ENCODE measurements at places on chromosomes 11 and 22.

DNA sequence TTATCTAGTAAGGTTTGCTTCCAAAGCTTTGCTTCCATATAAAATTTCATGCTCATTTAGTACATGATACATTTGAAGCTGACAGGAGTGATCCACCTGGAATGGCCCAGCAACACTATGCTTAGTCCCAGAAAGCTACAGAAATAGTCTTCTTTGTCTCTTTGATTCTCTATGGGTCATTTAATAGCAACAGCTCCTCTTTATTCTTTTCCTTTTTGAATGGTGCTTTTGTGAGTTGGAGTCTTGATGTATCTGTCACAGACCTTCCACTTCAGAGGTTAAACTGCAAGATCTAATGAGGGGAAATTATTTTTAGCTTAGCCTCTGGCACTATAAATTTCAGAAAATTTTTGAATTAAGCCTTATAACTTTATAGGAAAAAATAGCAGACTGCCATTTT lies 509.5 kb downstream of the KCNA4 start:
- no peak for DNase-seq

GRCh38 chr11:113376156-113376555 lies 11.4 kb upstream of the ANKK1 start:
- DNase-seq, result no peak

DNA sequence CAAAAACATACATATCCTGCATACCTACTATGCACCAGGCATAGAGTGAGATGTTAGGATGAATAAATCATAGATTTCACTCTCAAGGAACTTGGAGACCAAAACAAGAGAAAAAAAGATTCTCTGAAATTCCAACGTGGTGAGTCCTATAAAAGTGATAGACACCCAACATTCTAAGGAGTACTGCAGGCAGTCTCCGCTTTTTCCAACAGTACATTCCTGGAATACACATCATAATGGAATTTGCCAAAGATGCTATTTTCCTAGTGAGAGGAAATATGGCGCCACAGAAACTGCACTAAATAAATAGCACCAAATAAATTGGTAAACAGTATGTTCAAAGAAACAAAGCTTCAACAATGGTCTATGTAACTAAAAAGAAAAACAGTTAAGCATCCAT lies 6.0 kb downstream of the TMEM123 start:
- no peak for DNase-seq

GRCh38 chr11:66414120-66414934 lies 6.5 kb upstream of the NPAS4 start:
- DNase-seq, result peak; percentile 70

- no peak for DNase-seq
Observed at GRCh38 chr22:44825310-44826150, 73.2 kb downstream of the ARHGAP8 start.
